Thymus (tissue), 14 donors: ENCODE measurements at places on chromosomes 13 and 19. TPM values are rescaled to one million over a fixed set of nuclear protein-coding genes. Genes with fewer than 3 reads are reported as not detected.

Gene ZNF99
- polyA plus RNA-seq = 0.02 TPM

Gene VSIG10L
- polyA plus RNA-seq = 5.7 TPM

Gene ZNF177
- polyA plus RNA-seq = 13.8 TPM

Gene CYP4F8
- 18.3 TPM for polyA plus RNA-seq

Gene ZNF837
- polyA plus RNA-seq = 2.9 TPM

Gene GPC5
- polyA plus RNA-seq = 0.25 TPM

Gene KL
- polyA plus RNA-seq = 0.80 TPM

Gene C19orf81
- not detected for polyA plus RNA-seq

Gene IGFL2
- 6.9 TPM for polyA plus RNA-seq

Gene ZNF560
- polyA plus RNA-seq = 0.21 TPM

Gene LGALS7B
- 234 TPM for polyA plus RNA-seq

Gene LRRC8E
- polyA plus RNA-seq = 0.27 TPM

Gene BST2
- polyA plus RNA-seq = 221 TPM

Gene CADM4
- polyA plus RNA-seq = 6.5 TPM

Gene ZSWIM4
- polyA plus RNA-seq = 3.3 TPM
